ENCODE measurements at places on chromosomes 1 and 21. TPM values are rescaled to one million over a fixed set of nuclear protein-coding genes. Genes with fewer than 3 reads are reported as not detected.

DNA sequence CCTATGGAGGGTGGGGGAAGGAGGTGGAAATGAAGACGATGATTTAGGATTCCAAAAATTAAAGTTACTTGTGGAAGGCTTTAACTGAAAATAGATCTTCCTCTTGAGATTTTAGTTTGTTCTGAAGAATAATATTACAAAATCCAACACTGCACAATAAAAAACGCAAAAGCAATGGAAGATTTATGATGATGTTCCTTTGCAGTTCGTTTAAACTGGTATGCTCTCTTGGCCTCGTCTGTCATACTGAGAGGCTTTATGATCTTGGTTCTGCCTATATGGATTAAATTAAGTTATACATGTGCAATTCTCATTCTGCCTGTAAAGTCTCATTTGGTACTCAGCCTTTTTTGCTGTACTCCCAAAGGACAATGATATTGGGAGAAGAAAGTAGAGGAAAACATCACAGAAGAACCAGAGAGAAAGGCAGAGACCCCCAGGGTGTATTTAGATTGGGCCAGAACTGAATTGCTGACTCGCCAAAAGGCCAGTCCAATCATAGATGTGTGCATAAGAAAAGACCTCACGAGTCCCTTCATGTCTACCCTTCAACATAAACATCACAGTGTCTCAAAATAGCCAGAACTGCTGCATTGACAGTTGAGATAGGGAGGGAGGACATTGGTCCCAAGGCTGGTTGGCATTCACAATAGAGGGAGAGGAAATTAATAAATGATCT, 188.6 kb downstream of the GREM2 start:
- DNase-seq = no peak

The HHIPL2 gene
- 1.7 TPM for total RNA-seq

- no peak for DNase-seq
Observed at GRCh38 chr21:44477131-44477530, 21.8 kb downstream of the LRRC3 start.

DNA sequence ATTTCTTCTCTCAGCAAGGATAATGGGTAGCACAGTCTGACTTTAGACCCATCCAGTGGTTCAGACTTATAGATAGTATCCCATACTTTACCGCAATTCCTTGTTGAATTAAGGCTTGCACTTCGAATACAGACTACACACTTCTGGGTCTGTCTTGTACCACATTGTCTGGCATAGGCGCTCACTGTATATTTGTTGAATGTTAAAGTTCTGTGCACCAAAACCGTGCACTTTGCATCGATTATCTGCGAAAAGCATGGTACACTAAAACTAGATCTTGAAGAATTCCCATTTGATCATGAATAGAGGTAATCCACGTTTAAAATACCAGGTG, 556 bp upstream of the RYR2 start:
- DNase-seq = no peak

DNA sequence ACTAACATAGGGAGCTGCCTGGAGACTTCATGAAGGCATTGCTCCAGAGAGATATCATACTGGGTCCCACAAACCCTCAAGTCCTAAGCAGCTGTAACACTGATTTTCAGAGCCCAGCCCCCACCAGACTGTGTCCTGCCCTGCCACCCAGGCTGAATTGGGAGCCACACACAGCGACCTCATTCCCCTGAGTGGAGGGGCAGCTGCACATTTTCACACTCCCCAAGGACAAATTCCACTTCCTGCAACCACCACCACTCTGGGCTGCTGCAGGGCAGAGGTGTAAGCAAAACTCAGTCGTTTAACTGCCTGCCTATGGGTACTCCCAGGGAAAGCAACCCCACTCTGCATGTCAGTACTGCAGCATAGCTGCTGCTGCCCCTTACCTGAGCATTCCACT, 19.8 kb downstream of the DTL start:
- DNase-seq = no peak
